ENCODE measurements at places on chromosomes 2 and 18.

DNA sequence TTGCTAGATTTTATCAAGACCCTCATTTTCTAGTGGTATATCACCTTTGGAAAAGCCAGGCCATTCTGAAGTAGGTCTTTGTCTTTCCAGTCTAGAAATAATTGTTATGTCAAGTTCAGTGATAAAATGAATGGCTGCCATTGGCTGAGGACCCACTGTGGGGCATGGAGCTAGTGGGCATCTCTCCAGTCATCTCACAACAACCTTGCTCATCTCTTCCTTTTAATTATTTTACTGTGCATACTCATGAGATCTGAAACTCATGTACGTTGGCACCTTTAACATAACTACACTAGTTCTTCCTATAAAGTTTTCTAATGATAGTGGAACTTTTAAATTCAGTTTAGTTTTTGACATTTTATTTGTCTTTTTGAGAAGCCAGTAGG is 240.9 kb downstream of the SLC8A1 start:
- no peak for DNase-seq

GRCh38 chr2:28471214-28471613 is 24.6 kb upstream of the PLB1 start:
- DNase-seq: no peak

- DNase-seq: no peak
Observed at GRCh38 chr2:119809339-119810048, 49.8 kb downstream of the PTPN4 start.

- no peak for DNase-seq
Observed at GRCh38 chr18:79251021-79251420, 144.7 kb upstream of the NFATC1 start.

GRCh38 chr18:13910501-13910900 is 4.8 kb downstream of the MC2R start:
- DNase-seq: no peak

GRCh38 chr2:107558295-107558694 is 268.4 kb upstream of the RGPD4 start:
- no peak for DNase-seq

DNA sequence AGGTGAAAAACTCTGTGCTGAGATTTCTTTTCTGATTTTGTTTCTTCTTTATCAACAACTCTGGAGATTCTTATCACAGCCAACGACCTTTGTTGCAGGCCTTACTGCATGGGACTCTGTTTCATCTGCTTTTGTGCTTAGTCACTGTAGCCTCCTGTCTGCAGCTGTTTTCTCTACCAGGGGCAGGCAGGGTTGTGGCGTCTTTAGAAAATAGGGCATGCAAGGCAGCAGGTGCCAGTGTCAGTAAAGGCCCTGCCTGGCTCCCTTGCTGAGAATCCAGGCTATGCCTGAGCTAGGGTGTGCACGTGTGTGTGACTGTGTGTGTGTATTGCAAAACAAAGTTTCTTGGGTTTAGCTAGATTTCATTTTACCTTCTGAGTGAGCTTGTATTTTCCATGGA is 14.6 kb upstream of the SLC9A2 start:
- peak; percentile 57 for DNase-seq

- peak; percentile 68 for DNase-seq
Observed at GRCh38 chr18:78984941-78985784, 5.5 kb downstream of the SALL3 start.

GRCh38 chr2:165013944-165014619 is 58.8 kb upstream of the SLC38A11 start:
- DNase-seq: no peak

- peak; percentile 30 for DNase-seq
Observed at GRCh38 chr2:37453027-37453426, 108.6 kb downstream of the QPCT start.

DNA sequence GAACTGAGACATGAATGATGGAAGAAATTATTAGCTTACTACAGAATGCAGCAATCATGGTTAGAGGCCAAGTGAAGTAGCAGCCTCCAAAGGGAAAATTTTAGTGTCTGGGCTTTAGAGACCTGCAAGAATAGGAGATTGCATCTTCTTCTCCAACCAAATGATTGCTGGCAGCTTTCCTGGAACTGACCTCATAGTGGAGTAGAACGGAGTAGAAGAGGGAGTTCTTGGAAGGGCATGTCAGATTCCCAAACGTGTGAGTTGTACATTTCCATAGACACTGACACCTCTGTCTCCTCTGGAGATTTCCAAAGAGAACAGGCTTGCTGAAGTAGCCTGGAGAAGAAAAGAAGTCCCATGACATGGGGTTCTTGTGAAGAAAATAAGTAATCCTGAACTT is 169.8 kb upstream of the ERBB4 start:
- no peak for DNase-seq

DNA sequence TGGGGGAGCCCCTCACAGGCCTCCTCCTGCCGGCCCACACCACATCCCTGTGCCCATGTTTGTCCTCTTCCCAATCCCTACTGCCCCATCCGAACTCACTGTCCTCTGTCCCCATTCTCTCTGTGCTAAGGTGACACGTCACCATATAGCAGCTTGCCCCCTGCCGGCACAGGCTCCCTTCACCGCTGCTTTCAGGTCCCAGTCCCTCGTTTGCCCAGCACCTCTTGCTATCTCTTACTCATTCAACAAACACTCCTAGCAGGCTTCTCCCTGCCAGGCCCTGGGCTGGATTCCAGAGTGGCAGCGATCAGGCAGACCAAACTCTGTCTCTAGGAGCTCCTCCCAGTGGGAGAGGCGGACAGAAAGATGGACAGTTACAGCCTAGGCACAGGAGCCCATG is 74.3 kb downstream of the TFCP2L1 start:
- DNase-seq: no peak

- DNase-seq: no peak
Observed at GRCh38 chr2:190342611-190343010, 778 bp upstream of the INPP1 start.

DNA sequence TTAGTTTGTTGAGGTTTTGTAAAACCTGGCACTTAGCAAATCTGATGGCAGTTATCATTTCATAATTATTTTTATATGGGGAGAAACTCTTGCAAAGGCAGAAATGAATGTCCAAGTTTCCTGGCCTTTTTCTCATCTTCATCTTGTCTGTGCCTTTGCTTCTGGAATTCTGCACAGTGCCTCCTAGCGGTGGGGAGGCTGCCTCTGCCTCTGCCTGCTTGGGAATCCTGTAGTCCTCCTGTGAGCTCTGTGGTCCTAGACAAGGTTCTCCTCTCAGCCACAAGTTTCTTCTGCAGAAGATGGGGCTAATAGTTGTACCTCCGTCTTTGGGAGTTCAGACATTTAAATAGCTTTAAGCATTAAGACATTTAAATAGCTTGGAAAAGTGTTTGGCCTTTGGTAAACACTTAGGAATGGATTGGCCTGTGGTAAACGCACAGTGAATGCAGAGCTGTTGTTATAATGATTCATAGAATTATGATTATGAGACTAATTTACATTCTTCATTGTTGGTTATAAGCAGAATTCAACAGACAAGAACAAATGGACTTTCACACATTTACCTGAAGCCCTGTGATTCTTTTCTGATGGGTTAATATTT is 101.2 kb downstream of the ZNF236 start:
- peak; percentile 5 for DNase-seq

Measured in hematopoietic multipotent progenitor cell treated with erythropoietin and hydrocortisone succinate and interleukin-3 and kit ligand, for 4 days (in vitro differentiated cells).